ENCODE measurements at places on chromosomes 7 and 10.

DNA sequence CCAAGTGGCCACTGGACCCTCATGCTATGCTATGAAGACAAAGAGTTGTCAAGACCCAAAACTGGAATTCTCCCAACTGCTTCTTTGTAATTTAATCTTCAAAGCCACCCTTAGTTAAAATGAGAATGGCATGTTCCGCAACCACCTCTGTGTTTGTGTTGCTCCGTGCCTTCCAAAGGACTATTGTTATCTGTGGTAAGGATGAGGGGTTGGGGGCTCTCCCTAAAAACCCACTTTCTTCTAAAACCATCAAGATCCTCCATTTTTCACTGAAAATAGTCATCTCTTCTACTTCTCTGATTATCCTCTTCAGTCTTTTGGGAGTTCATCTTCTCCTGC lies 222.1 kb upstream of the AOAH start:
- no peak for DNase-seq

DNA sequence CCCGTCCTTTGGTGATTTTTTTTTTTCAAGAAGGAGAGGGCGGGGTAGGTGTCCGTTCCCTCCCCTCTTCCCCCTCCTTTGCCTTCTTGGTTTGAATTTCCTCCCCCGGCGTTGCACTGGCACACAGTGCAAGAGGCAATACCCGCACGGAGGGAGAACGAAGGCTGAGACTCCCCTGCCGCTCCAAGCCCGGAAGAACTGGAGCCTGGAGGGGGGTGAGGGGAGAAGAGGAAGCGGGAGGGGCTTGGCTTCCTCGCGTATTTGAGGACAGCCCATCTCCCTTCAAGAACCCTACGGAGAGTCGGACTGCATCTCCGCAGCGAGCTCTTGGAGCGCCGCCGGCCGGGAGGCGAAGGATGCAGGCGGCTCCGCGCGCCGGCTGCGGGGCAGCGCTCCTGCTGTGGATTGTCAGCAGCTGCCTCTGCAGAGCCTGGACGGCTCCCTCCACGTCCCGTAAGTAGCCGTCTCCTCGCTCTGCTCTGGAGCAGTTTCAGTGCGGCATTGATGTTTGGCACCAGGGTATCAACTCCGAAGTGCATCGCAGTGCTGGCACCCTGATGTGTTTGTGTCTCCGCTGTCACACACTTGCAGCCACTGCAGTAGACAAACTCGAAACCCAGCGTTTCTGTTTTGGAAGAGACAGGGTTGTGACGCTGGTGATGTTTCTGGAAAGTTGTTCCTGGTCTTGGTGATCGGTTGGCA lies at the start of gene CNTNAP2:
TSS of gene CNTNAP2 (plus strand) at position 281 of the 702 bp plus-strand sequence. CDS start at position 357, 76 bp downstream.
- no peak for DNase-seq

DNA sequence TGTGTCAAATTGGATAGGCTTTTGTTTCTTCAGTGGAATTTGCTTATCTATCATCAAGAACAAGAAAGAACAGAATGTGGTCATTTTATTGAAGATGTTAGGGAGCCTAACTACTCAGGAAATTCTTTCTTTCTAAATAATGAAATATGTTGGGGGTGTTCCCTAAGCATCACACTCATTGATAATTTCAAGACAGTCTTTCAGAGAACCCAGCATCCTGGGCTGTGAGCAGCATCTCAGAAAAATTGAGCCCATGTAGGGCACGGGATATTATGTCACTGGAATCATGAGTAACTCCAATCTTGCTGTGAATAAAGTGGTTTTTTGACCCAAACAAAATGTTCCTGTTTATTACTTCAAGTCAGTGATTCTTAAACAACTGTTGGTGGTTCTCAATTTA lies 27.3 kb downstream of the PON1 start:
- DNase-seq, result no peak

GRCh38 chr7:157508477-157508881 lies 171.7 kb downstream of the DNAJB6 start:
- DNase-seq, result no peak

DNA sequence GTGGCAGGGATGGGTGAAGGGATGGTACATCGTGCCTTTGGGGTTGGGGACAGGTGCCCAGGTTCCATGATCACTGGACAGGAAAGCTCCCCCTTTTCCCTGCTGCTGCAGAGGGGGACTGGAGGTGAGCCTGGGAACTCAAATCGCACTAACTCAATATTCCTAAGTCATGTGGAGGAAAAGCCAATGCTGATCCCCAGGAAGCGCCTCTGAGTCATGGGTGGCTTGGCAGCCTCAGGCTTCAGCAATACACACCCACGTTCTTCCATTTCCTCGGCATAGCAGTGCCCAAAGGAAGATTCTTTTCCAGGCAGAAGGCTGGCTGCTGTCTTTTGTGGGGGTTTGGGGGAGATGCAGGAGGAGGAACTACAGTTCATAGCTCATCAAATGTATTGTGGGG lies 165.8 kb downstream of the CCDC3 start:
- DNase-seq, result no peak

DNA sequence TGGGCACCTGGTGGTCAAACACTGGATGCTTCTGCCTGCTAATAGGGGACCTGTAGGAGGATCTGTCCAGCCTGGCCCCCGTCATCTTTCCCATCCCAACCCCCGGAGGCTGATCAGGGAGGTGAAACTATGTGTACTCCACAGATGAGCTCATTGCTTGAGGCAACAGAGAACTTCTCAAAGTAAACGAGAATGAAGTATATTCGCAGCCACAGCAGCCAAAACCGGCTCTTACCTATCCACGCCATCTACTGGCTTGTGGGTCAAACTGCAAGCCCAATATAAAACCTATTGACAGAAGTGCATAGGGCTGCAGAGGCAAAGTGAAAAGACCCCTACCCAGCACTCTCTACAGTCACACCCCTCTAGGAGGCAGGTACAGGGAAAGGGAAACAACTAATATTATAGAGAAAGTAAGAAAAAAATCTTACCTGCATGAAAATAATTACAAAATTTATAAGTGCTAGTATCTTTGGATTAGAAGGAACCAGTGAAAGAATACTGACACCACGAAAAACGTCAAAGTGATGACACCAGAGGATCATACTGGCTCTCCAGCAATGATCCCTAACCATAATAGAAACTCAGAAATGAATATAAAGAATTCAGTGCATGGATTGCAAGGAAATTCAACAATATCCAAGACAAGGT lies 973.5 kb downstream of the ANKRD7 start:
- no peak for DNase-seq

Measured in CD4-positive, alpha-beta T cell treated with Interleukin-12 subunit alpha and Interleukin-12 subunit beta, for 1 hour (primary cell).